Omental fat pad (tissue), 4 donors: ENCODE measurements at places on chromosomes 1 and 21. TPM values are rescaled to one million over a fixed set of nuclear protein-coding genes. Genes with fewer than 3 reads are reported as not detected.

CLDN19 gene
- not detected for total RNA-seq

RGS4 gene
- total RNA-seq, result 44.1 TPM

RGS18 gene
- total RNA-seq, result 18.4 TPM

SV2A gene
- total RNA-seq, result 0.65 TPM

ERRFI1 gene
- 249 TPM for total RNA-seq

DIRAS3 gene
- 0.56 TPM for total RNA-seq

FCER1G gene
- total RNA-seq, result 346 TPM

SZRD1 gene
- 80.5 TPM for total RNA-seq

ARHGAP30 gene
- 19.0 TPM for total RNA-seq

PRKCZ gene
- total RNA-seq, result 2.5 TPM

LPAR3 gene
- not detected for total RNA-seq

SIM2 gene
- not detected for total RNA-seq
